LNCaP clone FGC (cell line): ENCODE measurements at places on chromosomes 12 and 14.

GRCh38 chr12:120879718-120880300 is 24.3 kb downstream of the SPPL3 start:
- DNase-seq = no peak

DNA sequence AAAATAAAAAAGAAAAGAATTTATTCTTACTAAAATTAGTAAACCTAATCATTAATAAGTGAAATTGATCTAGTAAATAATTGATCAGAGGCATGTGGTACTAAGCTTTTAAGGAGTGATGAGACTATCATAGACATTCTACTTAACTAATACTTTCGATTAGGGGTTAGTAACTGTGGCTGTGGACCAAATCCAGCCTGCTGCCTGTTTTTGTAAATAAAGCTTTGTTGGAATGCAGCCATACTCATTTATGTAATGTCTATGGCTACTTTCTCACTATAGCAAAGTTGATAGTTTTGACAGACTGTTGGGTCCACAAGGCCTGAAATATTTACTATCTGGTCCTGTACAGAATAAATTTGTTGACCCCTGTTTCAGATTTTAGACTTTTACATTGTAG is 63.2 kb downstream of the PLEKHA5 start:
- DNase-seq = no peak

DNA sequence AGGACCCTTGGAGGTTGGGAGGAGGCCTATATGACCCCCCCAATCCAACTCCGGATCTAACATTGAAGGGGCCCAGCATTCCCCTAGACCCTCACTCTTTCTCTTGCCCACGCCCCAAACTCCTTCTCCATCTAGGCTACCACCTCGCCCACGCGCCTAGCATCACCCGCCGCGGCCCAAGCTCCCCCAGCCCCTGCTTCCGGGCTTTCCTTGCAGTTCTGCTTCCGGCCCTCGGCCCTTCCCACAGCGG is 445 bp downstream of the CERS5 start:
- no peak for DNase-seq

DNA sequence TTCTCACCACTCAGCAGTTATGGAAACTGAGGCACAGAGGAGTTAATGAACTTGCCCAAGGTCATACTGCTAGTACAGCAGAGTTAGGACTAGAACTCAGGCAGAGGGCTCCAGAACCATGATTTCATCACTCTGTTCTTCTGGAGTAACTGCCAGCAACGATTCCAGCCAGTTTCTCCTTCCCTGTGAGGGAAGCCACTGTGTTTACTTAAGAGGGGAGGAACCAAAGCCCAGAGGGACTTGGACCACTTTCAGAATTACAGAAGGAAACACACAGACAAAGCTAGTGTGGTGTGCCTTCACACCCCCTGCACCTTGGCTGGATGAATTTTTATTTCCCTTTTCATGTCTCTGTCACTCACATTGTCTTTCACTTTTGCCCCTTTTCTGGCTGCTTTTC is 398.2 kb downstream of the DPF3 start:
- peak; percentile 66 for DNase-seq

DNA sequence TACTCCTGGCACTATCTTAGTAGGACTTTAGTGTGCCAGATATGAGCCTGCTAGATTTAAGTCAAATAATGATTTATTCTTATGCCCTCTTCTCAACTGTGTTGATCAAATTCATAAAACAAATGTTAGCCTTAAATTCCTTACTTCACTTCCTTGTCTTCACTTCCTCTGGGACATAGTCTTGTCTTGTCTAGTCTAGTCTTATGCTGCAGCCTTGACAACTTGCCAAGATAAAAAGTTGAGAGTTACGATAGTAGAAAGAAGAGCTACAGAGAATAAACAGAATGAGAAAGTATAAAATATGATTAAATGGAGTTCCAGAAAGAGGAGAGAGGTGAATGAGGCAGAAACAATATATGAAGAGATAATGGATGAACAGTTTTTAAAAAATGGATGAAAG is 378.1 kb downstream of the DAD1 start:
- no peak for DNase-seq

DNA sequence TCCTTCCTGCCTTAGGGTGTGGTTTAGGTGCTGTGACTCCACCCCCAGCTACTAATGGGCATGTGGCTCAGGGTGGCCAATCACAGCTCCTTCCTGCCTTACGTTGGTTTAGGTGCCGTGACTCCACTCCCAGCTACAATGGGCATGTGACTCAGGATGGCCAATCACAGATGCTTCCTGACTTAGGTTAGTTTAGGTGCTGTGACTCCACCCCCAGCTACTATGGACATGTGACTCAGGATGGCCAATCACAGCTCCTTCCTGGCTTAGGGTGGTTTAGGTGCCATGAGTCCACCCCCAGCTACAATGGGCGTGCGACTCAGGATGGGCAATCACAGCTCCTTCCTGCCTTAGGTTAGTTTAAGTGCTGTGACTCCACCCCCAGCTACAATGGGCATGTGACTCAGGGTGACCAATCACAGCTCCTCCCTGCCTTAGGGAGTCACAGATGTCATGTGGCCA is 163.9 kb downstream of the TBX5 start:
- no peak for DNase-seq

GRCh38 chr12:120466560-120467315 is 2.8 kb downstream of the SRSF9 start:
- DNase-seq = no peak

- DNase-seq = no peak
Observed at GRCh38 chr12:93402333-93403311, 24.9 kb downstream of the NUDT4 start.

DNA sequence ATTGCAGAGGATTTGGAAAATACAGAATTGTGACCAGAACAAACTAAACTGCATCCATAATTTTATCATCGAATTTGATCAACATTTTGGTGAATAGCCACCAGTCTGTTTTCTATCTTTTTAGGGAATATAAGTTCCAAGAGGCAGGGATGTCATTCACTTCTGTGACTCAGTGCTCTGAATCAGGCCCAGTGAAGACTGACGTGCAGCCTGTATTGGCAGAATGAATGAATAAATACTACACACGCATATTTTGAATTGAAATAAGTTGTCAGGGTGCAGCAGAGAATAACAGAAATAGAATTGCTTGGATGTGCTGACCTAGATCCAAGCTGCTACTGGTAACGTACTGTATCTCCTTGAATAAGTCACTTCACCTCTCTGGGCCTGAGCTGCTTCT is 1.3 kb upstream of the EMP1 start:
- DNase-seq = no peak

GRCh38 chr14:92573761-92574498 is 60.3 kb downstream of the RIN3 start:
- no peak for DNase-seq

DNA sequence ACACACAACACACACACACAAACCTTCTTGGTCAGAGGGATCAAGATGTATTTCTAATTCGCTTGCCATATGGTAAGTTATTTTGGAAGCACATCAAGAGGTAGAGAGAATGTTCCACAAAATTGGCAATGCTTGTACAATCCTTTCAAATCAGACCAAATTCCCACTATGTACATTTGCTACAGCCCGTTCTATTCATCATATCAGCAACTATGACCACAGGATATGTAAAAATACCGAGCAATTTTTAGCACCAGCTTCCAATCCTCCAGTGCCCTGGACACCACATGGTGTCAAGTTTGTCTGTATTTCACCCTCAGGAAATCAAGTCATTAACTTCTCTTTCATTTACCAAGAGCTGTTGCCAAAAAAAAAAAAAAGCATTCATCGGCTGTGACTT is 21.2 kb downstream of the TBX5 start:
- no peak for DNase-seq

- no peak for DNase-seq
Observed at GRCh38 chr14:90732718-90733117, 83.5 kb downstream of the TTC7B start.

DNA sequence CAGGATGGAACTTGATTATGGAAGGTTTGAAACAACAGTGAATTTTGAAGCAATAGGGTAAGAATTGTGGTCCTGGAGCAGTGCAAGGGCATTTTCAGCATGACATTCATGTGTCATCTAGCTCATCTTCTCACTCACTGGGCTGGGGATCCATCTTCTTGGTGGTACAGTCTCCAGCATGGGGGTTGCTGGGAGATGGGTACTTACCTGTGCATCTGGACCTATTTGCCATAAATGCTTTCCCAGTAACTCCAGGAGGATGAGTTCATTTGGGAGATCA is 7.2 kb downstream of the HSP90AA1 start:
- no peak for DNase-seq

DNA sequence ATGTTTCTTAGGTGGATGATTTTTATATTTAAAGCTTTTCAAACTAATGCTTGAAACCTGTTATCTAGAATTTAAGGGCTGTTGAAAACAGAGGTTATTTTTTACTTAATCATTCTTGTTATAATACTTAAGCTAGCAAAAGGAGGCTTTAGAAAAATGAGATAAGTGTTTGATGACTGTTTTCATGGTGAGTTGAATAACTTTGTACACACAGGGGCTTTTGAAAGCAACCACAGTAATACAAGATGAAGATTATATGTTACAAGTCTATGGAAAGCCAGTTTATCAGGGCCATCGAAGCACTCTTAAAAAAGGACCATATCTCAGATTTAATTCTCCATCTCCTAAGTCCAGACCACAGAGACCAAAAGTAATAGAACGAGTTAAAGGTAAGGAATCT is 33.3 kb downstream of the KIAA0586 start:
- DNase-seq = no peak

DNA sequence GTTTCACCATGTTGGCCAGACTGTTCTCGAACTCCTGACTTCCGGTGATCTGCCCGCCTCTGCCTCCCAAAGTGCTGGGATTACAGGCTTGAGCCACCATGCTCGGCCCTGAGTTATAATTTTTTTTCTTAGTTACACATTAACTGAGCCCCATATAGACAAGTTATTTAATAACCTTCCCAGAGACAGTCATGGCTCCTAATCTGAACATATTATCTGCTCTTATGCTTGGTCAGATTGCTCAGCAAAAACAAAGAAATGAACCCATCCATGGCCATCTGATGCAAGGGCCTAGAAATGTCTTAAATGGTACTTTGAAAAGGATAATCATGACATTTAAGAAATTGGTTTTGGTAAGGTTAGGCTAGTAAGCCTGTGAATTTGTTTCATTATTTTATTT is 13.0 kb downstream of the SAMD15 start:
- no peak for DNase-seq

- DNase-seq = no peak
Observed at GRCh38 chr12:40240779-40241178, 16.0 kb downstream of the LRRK2 start.

DNA sequence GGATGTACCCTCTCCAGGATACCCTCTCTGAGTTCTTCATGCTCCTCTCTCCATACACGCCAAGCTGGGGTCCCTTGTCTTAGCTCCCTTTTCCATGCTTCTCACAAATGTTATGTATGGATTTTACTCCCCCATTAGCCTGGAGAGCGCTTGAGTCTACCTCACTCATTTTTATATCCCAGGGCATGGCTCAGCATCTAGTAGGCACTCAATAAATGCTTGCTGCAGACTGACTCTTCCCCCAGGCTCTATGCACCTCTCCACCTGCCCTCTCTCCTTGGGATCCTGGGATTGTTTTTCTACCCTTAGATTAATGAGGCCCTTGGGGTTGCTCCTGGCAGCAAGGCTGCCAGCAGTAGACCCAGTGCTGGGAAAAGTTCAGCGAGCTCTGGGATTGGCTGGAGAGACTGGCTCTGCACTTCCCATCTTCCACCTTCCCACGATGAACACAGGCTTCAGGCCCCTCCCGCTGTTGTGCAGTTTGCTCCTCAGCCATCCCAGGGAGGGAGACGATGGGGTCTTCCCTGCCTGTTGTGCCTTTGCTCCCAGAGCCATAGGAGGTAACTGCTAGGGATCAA is 2.2 kb downstream of the NRIP2 start:
- no peak for DNase-seq

- no peak for DNase-seq
Observed at GRCh38 chr12:63980211-63980610, 135.7 kb downstream of the SRGAP1 start.

DNA sequence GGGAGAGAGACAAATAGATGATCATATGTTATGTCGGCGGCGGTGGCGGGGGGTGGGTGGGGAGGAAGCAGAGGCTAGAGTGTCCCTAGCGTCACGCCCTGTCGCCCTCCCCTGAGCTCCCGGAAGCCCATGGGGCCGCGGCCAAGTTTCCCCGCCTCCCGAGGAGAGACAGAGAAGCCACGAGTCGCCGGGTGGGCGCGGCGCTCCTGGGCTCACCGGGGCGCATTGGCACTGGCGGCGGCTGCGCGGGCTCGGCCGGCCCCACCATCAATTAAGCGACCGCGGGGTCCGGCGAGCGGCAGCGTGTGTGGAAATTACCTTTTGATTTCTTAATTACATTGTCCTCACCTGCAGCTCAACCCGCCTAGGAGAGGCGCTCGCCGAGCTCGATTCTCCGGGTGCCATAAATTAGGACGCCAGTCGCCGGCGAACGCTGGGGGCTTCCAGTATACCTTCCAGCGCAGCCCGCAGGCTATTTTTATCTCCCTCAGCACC is 119.9 kb upstream of the LHX5 start:
- DNase-seq = no peak

DNA sequence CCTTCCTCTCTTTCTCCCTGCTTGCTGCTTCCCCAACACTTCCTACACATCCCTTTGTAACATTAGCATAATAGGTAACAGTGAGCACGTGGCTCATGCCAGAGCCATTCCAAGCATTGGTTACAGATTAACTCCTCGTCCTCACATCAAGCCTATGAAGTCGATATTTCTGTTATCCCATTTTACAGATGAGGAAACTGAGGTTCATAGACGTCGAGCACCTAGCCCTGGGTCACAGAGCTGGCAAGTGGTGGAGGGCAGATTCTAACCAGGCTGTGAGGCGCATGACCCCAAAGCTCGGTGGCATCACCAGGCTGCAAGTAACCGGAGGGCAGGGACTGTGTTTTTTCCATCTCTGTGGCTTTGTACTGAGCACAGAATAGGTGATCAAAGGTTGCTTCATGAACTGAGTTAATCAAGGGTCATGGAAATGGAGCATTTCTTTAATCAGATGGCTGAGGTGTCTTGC is 5.7 kb upstream of the SERPINA1 start:
- no peak for DNase-seq

DNA sequence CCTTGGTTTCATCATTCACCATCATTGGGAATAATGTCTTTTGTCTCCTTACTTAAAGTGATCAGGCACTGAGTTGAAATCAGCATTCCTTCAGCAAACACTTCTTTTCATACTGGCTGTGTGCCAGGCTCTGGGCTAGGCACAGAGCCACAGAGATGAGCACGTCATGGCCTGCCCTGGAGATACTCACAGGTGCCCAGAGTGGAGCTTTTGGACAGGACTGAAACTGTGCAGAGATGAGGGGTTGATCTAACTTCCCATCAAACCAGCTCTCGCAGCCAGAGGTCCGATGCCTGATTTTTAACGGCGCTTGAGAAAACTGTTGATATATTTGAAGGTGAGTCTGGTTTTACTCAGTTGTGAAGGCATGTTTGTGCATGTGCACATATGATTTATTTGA is 43.1 kb downstream of the CACNA1C start:
- no peak for DNase-seq
